Gastroesophageal sphincter (tissue), 4 donors: ENCODE measurements at places on chromosomes 2 and 18. TPM values are rescaled to one million over a fixed set of nuclear protein-coding genes. Genes with fewer than 3 reads are reported as not detected.

DNA sequence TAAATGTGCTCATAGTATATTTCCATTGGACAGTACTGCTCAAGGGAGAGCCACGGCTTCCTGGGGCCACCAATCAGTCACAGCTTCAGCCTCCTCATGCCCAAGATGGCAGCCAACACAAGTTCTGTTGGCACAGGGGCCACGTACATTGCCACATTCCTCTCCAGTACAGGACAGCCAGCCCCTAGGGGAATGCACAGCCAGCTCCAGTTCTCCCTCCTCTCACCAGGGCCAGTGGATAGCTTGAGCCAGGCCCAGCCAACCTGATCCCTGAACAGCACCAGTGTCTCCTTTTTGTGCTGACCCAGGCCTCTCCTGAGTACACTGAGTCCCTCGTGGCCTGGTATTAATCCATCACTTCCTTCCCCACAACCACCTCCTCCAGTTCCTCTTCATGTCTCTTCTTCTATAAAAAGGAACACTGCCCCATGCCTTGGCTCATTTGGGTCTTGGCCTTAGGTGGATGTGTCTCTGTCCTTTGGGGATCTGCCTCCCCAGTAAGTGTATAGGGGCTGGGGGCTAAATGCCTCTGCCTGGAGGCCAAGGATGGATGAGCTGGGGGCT, 168.7 kb downstream of the TNS1 start:
- peak; percentile 38 for ATAC-seq

- peak; percentile 14 for ATAC-seq
Observed at GRCh38 chr2:217797165-217797564, 205.6 kb downstream of the TNS1 start.

DNA sequence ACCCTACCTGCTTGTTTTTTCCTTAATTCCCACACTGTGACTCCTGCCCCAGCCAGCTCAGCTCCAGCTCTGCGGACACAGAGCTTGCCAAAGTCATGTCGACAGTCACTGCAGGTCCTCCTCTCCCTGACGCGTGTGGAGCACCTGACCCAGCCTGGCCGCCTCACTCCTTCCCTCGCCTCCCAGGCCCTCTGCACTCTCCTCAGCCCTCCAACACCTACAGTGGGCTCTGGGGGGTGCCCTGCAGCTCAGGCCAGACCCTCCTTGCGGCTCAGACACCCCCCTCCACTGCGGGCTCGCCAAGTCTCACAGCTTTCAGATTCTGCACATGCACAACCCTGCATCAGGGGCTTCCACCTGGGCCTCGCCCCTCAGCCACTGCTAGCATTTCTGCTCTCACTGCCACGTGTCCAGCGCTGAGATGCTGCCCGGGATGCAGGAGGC, 68.3 kb downstream of the NDUFA10 start:
- ATAC-seq = no peak

- peak; percentile 49 for ATAC-seq
Observed at GRCh38 chr18:58497845-58498244, 131.0 kb downstream of the ALPK2 start.

- no peak for ATAC-seq
Observed at GRCh38 chr18:74446631-74447403, 10.3 kb downstream of the DIPK1C start.

- ATAC-seq = no peak
Observed at GRCh38 chr2:69957965-69958364, 3.5 kb downstream of the ASPRV1 start.

- no peak for ATAC-seq
Observed at GRCh38 chr2:36371070-36371874, 15.7 kb downstream of the CRIM1 start.

Gene GCKR
- total RNA-seq = 0.58 TPM

GRCh38 chr18:34158881-34159690, 65.6 kb downstream of the NOL4 start:
- ATAC-seq = peak; percentile 28

DNA sequence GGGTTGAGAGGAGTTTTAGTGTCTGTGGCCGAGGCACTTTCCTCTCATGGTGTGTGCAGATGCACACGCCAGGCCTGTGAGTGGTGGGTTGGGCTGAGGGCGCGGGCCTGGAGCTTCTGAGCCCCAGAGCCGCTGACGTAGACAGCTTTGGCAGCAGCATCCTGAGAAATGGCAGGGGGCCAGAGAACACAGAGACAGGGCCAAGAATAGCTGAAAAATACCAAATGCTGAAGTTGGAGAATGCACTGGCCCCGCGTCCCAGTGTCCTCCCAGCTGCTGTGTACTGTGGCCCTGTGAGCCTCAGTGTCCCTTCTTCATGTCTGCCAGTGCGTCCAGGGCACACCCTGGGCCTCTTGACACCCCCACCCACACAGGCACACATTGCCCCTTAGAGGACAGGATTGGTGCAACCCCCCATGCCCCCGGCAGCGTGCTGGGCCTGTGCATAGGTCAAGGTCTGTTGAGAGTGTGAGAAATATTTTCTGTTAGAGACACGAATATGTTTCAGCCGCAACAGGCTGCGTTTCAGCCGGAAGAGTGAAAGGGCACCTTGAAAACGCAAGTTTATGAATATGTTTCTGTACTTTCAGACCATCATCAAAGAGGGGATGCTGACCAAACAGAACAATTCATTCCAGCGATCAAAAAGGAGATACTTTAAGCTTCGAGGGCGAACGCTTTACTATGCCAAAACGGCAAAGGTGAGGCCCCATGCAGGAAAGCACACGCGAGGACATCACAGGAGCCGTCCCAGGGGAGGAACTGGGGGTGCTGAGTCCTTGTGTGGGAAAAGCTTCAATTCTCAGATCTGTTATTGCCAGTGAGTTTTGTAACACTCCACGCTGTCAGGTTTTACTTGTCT, 33.6 kb downstream of the DGKD start:
- ATAC-seq = peak; percentile 96

- ATAC-seq = no peak
Observed at GRCh38 chr2:146985753-146986152, 859.1 kb upstream of the ACVR2A start.

DNA sequence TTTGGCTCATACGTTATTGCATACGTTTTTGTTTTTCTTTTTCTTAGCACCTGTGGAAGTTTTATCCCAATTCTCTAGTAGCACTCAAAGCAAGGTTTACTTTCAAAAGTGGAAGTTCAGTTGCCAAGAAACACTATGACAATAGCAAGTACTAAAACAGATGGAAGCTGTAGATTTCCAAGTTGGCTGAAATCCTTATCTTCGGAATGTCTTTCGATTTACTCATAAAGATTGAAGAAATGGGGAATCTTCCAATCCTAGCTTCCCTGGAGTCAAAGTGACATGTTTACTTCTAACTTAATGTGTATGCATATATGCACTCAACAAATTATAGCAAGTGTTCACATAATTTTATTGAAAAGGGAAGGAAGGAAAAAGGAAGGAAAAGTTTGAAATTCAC, 307.4 kb downstream of the CTNNA2 start:
- no peak for ATAC-seq

Gene CPLX4
- total RNA-seq = not detected

Gene G6PC2
- not detected for total RNA-seq

Gene RABL2A
- total RNA-seq = 3.0 TPM

Gene OR6B2
- total RNA-seq = not detected

DNA sequence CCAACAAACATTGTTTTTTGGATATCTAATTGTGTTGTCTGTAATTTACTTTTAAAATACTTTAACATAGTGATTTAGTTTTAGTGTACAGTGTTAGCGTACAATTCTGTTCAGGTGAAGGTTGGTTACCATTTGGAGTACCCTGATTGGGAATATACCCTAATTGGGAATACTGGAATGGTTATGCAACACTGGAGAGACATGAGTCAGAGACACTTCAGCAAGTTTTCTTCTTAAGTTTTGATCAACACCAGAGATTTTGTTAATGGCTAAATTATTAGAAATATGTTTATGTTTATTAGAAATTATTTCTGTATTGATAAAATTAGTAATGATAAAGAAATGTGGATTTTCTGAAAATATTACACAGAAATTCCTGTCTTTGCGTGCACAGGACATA, 100.3 kb upstream of the NABP1 start:
- ATAC-seq = no peak

DNA sequence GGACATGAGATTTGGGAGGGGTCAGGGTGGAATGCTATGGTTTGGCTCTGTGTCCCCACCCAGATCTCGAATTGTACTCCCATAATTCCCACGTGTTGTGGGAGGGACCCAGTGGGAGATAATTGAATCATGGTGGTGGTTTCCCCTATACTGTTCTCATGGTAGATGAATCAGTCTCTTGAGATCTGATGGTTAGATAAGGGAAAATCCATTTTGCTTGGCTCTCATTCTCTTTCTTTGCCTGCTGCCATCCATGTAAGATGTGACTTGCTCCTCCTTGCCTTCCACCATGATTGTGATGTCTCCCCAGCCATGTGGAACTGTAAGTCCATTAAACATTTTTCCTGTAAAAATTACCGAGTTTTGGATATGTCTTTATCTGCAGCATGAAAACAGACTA, 80.9 kb upstream of the GALNT5 start:
- no peak for ATAC-seq

- ATAC-seq = no peak
Observed at GRCh38 chr2:14567561-14567960, 65.0 kb upstream of the LRATD1 start.

- no peak for ATAC-seq
Observed at GRCh38 chr18:31710826-31711225, 26.4 kb upstream of the B4GALT6 start.

DNA sequence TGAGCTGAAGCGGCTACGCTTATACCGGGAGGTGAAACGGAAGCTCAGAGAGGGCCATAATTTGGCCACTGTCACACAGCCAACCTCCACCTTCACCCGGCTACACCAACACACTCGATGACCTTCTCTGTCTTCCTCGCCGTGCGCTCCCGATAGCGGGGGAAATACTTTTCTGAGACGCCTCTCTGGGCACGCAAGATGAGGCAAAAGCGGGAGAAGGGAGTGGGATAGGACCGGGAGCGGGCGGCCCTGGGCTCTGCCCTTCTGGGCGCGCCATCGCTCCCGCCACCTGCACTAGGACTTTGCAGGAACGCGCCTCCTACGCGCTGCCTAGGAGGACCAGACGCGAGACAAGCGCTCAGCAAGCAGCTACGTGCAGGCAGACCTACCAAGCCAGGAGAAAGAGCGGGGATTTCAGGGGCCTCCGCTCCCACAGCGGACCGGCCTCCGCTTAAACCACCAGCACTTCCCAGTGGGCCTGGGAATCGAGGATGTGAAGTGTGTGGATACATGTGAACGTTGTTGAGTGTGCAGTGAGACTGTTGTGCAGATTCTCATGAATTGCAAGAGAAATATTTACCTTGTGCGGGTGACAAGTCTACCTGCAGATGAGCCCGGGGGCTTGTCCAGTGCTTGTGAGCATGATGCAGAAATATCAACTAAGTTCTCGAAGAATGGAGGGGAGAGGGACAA, 11.4 kb downstream of the SIX3 start:
- ATAC-seq = no peak

- peak; percentile 38 for ATAC-seq
Observed at GRCh38 chr2:112626604-112627059, 19.1 kb upstream of the SLC20A1 start.
